ENCODE measurements at places on chromosomes 7 and 10. TPM values are rescaled to one million over a fixed set of nuclear protein-coding genes. Genes with fewer than 3 reads are reported as not detected.

- no peak for DNase-seq
- no peaks in the 10 kb centered on the region for H3K27me3 ChIP-seq
- no peaks in the 10 kb centered on the region for H3K4me1 ChIP-seq
- H3K36me3 ChIP-seq, result no peaks in the 10 kb centered on the region
- no peak overlapping the region for H3K27ac ChIP-seq
These were observed 5.1 kb upstream of the MRPS17 start for GRCh38 chr7:55946545-55946944.

DNA sequence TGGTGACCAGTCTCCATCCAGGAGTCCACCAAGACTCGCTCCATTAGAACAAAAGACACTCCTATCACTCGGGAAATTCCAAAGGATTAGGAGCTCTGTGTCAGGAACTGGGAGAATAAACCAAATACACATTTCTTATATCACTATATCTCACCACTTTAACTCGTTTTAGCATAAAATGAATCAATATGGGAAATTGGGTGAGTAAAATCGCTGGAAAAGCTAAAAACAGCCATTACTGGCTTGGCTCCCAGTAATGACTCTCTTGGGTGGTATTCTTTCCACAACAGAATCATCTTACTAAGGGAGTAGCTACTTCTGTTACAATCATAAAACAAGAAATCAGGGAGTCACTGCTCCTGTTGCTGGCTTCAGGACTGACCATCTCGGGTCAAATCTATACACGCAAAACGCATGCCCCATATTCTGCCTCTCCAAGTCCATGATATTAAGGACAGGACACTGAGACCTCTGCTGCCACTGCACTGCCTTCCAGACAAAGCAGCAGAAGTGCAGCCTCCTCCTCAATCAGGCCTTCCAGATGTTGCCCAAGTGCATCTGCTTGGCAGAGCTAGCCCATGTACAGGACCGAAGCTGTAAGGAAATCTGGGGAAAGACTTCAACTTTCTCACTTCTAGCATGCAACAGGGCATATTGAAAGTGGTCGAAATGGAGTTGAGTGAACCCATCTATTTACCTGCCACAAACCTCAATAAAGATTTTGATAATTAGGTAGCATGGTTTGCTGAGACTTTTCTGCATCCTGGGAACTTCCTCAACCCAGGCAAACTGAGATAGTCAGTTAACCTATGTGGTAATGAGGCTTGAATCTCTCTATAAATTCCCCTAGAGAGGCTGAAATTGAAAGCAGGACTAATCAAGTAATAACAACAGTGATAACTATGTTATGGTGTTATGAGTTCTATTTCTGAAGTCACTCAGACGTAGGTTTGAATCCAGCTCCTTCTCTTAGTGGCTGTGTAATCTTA lies 14.4 kb upstream of the PANK1 start:
- no peaks in the 10 kb centered on the region for H3K36me3 ChIP-seq
- no peaks in the 10 kb centered on the region for H3K4me1 ChIP-seq
- no peak overlapping the region for H3K4me3 ChIP-seq
- peaks cover 6% of the 10 kb centered on the region for H3K27me3 ChIP-seq
- no peak for DNase-seq
- H3K27ac ChIP-seq, result no peak overlapping the region

- H3K4me3 ChIP-seq, result no peak overlapping the region
- no peak overlapping the region for H3K27ac ChIP-seq
- no peak for DNase-seq
- H3K27me3 ChIP-seq, result no peaks in the 10 kb centered on the region
- H3K4me1 ChIP-seq, result no peaks in the 10 kb centered on the region
- H3K36me3 ChIP-seq, result no peaks in the 10 kb centered on the region
These were observed 37.8 kb upstream of the SEM1 start for GRCh38 chr7:96747418-96747940.

- DNase-seq, result peak; percentile 84
- peaks cover 50% of the 10 kb centered on the region for H3K4me1 ChIP-seq
- H3K36me3 ChIP-seq, result no peaks in the 10 kb centered on the region
- H3K27me3 ChIP-seq, result no peaks in the 10 kb centered on the region
These were observed 28.0 kb downstream of the IPMK start for GRCh38 chr10:58239561-58240169.

DNA sequence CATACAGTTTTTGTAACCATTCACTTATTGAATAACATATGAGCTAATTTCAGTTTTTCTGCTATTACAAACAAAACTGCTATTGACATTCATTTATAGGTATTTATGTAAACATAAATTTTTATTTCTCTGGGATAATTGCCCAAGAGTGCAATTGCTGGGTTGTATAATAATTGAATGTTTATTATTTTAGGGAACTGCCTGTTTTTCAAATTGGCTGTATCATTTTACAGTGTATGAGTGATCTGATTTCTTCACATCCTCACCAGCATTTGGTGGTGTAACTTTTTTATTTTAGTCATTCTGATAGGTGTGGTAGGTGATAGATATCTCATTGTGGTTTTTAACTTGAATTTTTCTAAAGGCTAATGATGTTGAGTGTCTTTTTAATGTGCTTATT lies 26.4 kb downstream of the KIF11 start:
- H3K4me1 ChIP-seq, result no peaks in the 10 kb centered on the region
- H3K36me3 ChIP-seq, result peaks cover 6% of the 10 kb centered on the region
- H3K27ac ChIP-seq, result no peak overlapping the region
- no peaks in the 10 kb centered on the region for H3K27me3 ChIP-seq
- H3K4me3 ChIP-seq, result no peak overlapping the region

Gene PNLIPRP2
- total RNA-seq, result not detected

Gene ZCCHC24
- total RNA-seq, result 5.7 TPM

Gene RBP3
- not detected for total RNA-seq

Gene ANKMY2
- 9.8 TPM for total RNA-seq

All from endothelial cell of umbilical vein (primary cell).